Jurkat, Clone E6-1 (cell line): ENCODE measurements at places on chromosomes 2 and 18.

DNA sequence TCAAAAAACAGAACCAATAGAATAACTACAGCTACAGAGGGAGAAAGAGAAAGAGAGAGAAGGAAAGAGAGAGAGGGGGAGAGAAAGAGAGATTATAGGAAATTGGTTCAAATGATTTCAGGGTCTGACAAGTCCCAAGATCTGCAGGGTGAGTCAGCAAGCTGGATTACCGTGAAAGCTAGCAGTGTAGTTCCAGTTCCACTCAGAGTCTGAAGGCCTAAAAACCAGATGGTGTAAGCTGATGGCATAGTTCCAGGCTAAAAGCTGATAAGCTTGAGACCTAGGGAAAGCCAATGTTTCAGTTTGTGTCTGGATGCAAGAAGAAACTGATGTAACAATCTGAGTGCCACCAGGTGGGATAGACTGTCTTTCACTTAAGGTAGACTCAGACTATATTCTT is 397.7 kb downstream of the TRIB2 start:
- no peak for DNase-seq

GRCh38 chr2:224523626-224524577 is 61.3 kb downstream of the CUL3 start:
- DNase-seq, result no peak

DNA sequence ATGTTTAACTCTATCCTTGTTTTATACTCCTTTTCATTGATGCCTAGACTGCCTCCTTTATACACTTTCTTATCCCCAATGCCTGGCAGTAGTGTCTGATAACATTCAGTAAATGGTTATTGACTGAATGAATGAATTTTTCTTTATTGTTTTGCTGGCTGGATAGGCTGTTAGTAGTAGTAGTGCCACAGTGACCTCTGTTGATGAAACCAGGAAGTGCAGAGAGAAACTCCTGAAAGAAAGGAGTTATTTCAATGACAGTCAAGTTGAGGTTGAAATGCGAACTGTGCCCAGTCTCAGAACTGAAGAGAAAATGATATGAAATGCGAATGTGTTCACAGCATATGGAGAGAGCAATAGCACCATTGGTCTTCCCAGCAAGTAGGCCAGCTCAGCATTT is 26.8 kb upstream of the SLC9A2 start:
- no peak for DNase-seq

- DNase-seq, result no peak
Observed at GRCh38 chr2:32783469-32783868, 155.6 kb downstream of the TTC27 start.

DNA sequence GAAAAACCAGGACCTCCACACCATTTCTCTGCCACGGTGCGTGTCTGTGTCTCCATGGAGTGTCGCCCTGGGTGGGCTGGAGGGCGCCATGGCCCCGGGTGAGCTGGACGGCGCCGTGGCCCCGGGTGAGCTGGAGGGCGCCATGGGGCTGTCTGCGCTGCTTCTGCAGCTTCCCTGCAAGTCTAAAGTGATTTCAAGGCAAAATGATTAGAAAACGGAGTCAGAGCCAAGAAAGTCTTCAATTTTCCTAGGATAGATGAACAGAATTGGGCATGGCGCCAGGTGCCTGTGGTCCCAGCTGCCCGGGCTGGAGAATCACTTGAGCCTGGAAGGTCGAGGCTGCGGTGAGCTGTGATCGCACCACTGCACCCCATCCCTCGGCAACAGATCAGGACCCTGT is 27.7 kb upstream of the NFATC1 start:
- no peak for DNase-seq

GRCh38 chr2:135124924-135125886 is 73.1 kb downstream of the RAB3GAP1 start:
- no peak for DNase-seq

DNA sequence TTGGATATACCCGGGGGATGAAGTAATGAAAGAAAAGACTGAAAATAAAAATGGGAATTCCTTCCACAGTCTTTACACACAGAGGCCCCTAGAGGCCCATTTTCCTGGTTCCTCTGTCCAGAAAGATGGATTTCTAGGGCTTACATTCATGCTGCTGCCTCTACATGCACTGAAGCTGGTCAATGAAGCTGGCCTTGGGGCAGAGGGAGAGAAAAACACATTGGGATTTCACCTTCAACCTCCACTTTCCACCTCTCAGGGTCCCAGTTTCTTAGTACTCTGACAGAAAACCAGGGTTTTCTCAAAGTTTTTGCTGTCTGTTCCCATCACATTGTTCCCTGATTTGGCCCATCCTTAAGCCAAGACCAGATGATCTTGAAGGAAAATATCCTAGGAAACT is 154.6 kb upstream of the ZSWIM2 start:
- no peak for DNase-seq

GRCh38 chr2:224646242-224646846 is 61.2 kb upstream of the CUL3 start:
- peak; percentile 47 for DNase-seq

- DNase-seq, result no peak
Observed at GRCh38 chr2:239646184-239646583, 245.4 kb upstream of the HDAC4 start.

DNA sequence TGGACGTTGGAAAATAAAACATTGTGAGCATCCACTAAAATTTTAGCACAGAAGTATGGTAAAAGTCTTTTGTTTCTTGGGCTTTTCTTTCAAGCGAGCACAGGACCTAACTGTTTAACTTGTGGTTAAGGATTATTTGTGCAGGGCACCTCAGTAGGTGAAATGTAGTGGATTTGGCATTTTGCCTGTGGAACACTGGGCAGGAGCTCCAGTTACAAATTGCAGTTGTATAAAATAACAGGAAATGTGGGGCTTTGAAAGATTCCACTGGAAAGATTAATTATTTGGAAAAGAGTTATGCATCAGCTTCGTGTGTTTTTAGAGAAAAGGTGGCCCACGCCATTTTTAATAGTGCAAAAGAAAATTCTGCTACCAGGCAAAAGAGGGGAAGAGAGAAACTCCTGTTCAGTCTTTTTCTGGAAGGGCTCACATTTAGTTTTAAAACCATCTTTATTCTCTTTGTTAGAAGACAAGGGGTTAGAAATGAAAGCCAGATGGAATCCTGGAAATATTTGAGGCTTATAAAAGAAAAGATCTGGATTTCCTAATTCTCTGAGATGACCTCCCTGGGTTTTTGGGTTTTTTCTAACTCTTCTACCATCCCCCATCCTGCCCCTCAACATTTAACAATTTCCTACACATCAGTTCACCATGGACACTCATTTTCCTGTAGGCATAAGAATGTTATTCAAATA is 144.3 kb upstream of the SERTAD2 start:
- no peak for DNase-seq

DNA sequence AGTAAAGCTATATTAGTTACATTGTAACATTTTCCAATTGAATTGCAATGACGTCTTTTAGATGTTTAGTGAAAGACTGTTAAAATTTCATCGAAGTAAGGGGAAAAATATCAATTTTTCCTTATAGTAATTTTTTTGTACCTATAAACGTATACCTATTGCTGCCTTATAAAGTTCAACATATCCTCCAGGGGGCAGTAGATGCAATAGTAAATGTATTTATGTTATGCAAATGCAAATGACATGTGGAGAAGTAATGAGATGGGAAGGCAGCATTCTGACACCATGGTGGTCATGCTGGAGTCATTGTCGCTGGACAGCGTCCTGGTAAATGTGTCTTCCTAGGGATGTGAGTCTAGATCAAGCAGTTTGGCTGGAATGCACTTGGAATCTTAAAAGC is 38.7 kb downstream of the MSTN start:
- DNase-seq, result peak; percentile 55

DNA sequence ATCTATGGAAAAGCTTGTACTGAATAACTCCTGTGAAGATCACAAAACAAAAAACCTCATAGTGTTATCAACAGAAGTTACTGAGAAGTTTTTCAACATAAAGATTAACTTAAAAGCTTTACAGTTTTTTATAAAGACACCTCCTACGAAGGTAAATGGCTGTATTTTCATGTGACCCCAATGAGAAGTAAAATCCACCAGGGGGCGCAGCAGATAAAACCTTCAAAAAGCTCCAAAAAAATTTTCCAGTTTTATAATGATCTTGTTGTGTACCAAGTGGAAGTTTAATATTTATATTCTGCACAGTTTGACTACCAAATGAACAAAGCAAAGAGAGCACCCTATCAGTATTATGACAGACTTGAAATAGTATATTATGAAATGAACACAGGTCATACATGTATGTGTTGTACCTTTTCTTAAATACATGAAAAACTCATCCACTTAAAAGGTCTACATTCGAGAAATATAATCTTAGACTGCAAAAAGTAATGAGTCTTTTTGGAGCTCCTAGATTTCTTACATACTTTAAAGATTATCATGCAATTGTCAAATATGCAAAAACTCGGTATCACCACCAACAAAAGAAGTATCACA is 38.5 kb downstream of the PNO1 start:
- peak; percentile 63 for DNase-seq

DNA sequence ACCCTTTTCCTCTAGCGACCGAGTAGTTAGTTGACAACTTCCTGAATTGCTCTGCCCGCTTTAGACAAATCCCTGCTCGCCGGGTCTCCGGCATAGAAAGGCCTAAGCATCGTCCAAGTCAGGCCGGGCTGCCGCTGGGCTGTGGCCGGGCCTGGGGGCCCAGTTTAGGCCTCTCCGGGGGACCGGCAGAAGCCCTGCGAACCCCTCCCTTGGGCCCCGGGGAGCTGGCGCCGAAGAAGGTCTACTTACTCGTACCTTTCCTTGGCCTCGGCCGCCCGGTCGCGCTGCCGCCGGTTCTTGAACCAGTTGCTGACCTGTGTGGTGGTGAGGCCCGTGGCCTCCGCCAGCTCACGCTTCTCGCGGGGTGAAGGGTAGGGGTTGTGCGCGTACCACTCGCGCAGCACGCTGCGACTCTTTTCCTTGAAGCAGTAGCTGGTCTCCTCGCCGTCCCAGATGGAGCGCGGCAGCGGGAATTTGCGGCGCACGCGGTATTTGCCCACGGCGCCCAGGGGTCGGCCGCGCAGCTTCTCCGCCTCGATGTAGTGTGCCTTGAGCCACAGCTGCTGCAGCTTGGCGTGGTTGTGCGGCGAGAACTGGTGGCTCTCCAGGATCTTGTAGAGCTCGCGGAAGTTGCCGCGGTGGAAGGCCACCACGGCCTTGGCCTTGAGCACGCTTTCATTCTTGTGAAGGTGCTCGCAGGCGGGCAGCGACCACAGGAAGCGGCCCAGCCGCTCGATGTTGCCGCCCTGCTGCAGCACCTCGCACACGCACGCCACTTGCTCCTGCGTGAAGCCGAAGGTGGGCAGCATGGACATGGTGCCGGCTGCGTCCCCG is 739 bp downstream of the SIX2 start:
- no peak for DNase-seq

DNA sequence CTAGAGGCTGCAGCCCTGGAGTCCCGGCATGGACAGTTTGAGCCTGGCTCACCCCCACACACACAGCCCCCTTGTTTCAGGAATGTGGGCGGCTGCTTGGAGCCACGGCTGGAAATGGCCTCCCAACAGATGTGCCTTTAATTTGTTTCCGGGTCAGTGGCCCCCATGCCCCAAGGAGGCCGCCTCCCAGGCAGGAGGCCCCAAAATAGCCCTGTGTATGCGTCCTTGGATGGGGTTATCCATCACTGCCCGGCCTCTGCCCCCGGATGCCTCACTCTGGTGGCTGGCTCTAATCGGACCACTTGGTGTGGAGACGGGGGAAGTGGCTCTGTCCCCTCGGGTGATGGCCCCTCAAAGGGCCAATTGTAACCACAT is 151.9 kb upstream of the MYCN start:
- no peak for DNase-seq

- DNase-seq, result no peak
Observed at GRCh38 chr18:3798032-3798431, 348.1 kb downstream of the TGIF1 start.

- DNase-seq, result no peak
Observed at GRCh38 chr18:21242141-21242779, at the start of gene GREB1L. Gene GREB1L, plus strand, starts transcription at chr18:21242232. Its CDS starts 141,287 bp downstream, at chr18:21383519.

DNA sequence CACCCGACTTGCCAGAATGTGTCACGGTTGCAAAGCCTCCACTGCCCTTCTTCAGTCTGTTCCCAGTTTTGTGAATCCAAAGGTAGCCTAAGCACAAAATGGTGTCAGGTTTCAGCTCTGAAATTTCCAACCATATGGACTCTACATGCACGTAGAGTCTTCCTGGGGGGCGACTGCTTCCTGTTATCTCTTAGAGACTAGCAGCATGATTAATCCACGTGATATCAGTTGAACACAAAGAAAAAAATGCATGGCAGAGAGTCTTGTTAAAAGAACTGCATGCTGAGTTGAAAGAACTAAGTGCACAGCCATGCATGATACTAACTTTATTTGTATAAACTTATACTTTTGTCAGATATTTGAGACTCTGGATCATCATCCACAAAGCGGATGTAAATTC is 404.4 kb downstream of the SOCS6 start:
- no peak for DNase-seq

- no peak for DNase-seq
Observed at GRCh38 chr2:98039085-98039756, 43.5 kb upstream of the TMEM131 start.

- DNase-seq, result no peak
Observed at GRCh38 chr18:59536166-59536565, 161.1 kb downstream of the CCBE1 start.

DNA sequence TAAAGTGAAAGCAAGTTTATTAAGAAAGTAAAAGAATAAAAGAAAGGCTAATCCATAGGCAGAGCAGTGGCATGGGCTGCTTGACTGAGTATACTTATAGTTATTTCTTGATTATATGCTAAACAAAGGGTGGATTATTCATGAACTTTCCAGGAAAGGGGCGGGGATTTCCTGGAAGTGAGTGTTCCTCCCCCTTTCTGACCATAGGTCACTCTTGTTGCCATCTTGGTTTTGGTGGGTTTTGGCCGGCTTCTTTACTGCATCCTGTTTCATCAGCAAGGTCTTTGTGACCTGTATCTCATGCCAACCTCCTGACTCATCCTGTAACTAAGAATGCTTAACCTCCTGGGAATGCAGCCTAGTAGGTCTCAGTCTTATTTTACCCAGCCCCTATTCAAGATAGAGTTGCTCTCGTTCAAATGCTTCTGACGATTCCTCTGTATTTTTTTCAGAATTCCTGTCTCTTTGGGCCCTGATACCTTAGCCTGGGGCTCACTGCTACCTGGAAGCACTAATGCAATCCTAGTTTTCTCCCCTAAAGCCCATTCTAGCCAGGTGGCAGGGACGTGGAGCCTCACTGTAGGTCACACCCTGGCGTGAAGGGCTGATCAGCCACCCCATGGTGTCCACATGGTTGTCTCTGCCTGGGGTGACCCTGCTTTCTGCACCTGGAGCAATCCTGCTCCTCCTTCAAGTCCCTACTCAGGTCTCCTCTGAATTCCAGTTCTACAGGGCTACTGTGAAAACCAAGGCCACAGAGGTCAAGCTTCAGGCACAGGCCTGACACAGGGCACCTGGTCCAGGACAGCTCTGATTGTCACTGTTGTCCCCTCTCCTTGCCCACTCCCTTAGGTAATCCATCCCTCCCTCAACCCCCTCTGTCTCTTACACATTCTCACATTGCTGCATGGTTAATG is 6.0 kb upstream of the SLC35F6 start:
- no peak for DNase-seq

- DNase-seq, result no peak
Observed at GRCh38 chr2:69975136-69975852, 13.9 kb upstream of the ASPRV1 start.
